ENCODE measurements at places on chromosomes 1 and 21.

DNA sequence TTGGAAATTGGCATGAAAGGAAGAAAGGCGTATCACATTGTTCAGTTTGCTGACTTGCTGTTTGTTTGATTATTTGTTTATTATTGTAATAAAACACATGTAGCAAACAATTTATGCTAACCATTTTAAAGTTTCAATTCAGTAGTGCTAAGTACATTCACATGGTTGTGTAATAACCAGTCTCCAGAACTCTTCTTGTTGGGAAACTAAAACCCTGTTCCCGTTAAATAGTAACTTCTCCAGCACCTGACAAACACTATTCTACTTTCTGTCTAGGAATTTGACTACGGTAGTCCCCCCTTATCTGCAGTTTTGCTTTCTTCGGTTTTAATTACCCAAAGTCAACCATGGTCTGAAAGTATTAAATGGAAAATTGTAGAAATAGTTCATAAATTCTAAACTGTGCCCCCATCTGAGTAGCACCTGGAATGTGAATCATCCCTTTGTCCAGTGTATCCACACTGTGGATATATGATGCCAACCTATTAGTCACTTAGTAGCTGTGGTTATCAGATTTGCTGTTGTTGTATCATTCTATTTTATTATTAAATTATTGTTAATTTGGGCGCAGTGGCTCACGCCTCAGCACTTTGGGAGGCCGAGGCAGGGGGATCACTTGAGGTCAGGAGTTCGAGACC lies 5.5 kb downstream of the MORC3 start:
- DNase-seq = no peak

GRCh38 chr1:178345238-178345637 lies 151.5 kb downstream of the CLEC20A start:
- DNase-seq = no peak

GRCh38 chr1:241847796-241848685 lies at the start of gene EXO1:
EXO1 (plus strand) TSS chr1:241848204; CDS start chr1:241850426, 2,222 bp downstream.
- peak; percentile 89 for DNase-seq

DNA sequence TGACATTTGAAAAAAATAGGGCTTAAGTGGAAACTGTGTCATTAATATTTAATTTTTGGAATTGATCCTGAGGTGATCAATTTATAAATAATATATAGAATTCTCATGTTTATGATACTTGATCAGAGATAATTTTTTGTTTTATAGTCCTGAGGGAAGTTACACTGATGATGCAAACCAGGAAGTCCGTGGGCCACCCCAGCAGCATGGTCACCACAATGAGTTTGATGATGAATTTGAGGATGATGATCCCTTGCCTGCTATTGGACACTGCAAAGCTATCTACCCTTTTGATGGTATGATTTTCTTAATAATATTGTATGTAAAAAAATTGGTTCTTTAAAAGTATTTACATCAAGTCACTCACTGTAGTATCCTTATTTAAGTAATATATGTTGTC lies 101.2 kb downstream of the FNBP1L start:
- no peak for DNase-seq

DNA sequence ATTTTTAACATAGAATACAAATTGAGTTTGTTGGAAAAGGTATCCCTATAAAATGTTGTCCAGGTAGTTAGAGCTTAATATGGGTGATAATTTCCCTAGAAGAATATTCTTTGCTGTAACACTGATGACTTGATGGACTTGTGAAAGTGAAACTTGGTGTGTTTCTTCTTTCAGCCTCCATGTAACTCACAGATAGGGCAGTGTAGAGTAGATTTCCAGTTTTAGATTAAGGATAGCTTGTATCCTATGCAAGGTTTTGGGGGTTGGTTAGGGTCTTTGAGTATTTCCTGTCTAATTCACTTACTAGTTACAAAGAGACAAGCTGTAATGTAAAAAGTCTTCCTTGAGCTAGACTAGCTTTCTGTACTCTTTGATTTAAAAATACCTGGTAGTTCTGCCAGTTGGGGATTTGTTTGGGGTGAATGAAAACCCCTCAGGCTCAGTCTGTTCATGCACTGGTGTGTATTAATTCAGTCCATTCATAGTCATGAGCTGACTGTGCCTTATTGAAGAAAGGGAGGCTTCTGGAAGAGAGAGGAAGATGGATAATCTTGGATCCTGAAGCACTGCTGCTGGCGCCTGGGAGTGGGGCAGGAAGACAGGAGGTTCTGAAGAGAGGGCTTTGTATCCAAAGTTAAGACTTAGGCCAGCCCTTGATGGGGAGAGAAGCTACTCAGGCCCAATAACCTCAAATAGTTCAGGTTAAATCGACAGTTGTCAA lies 83.6 kb downstream of the CAMTA1 start:
- no peak for DNase-seq

- no peak for DNase-seq
These were observed 10.6 kb downstream of the XKR8 start for GRCh38 chr1:27970401-27970800.

- no peak for DNase-seq
These were observed 3.9 kb upstream of the CD1C start for GRCh38 chr1:158285756-158286241.

- no peak for DNase-seq
These were observed 15.2 kb downstream of the DOP1B start for GRCh38 chr21:36171741-36172331.

DNA sequence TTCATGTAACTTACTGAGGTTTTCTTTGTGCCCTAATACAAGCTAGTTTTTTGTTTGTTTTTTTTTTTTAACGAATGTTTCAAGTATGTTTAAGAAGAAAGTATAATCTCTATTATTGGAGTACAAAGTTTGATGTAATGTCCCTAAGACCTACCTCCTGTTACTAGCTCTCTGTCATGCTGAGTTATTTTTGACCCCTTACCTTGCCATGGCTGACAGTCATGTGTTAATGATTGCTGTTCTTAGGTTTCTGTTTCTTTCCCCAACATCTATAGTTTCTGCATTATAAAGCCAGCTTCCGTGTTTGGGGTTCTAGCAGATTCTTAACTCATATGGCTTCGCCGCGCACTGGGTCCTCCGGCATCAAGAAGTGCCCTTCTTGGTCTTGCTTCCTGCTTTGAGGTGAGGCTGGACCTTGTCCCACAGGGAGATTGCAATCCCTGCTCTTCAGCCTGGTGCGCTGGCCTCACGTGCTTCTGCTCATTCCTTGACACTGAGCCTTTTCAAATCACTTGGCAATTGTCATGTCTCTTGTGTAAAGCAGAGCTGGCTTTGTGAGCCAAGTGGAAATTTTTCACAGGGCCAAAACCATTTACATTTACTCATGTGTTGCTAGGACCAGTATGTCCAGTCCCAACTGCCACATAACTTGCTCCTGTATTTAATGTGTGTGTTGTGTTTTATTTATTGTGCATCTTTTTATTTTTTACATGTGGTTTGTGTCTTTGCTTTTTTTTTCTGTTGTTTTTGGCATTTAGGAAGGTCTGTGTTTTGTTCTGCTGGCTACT lies 135.0 kb upstream of the COL6A1 start:
- DNase-seq = no peak

All from T1000 (cell line).